Putamen (tissue), 1 donor: ENCODE measurements at places on chromosomes 13 and 19.

- DNase-seq: no peak
Observed at GRCh38 chr19:38417544-38418506, 8.2 kb downstream of the RASGRP4 start.

- DNase-seq: no peak
Observed at GRCh38 chr19:41398598-41398997, 980 bp downstream of the BCKDHA start.

DNA sequence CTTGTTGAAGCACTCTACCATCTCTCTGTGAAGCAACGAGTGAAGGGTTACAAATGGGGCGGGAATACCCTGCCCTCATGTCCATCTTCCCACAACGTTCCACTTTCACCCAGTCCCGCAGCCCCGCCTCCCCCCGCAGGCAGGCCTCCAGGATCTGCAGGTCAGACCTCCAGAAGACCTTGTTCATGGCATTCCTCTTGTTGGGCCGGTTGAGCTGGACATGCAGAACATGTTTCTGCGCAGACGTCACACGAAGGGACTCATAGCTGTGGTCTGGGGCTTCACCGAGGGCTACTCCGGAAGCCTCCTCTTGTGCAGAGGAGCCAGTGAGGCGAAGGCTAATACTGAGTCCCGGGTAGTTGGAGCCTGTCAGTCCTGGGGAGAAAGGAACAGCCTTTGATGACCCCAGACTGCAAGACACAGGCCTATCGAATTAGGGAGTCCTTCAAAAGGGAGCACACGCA, 420 bp downstream of the ECH1 start:
- no peak for DNase-seq

GRCh38 chr19:5624741-5625278, 1.9 kb downstream of the SAFB start:
- no peak for DNase-seq

DNA sequence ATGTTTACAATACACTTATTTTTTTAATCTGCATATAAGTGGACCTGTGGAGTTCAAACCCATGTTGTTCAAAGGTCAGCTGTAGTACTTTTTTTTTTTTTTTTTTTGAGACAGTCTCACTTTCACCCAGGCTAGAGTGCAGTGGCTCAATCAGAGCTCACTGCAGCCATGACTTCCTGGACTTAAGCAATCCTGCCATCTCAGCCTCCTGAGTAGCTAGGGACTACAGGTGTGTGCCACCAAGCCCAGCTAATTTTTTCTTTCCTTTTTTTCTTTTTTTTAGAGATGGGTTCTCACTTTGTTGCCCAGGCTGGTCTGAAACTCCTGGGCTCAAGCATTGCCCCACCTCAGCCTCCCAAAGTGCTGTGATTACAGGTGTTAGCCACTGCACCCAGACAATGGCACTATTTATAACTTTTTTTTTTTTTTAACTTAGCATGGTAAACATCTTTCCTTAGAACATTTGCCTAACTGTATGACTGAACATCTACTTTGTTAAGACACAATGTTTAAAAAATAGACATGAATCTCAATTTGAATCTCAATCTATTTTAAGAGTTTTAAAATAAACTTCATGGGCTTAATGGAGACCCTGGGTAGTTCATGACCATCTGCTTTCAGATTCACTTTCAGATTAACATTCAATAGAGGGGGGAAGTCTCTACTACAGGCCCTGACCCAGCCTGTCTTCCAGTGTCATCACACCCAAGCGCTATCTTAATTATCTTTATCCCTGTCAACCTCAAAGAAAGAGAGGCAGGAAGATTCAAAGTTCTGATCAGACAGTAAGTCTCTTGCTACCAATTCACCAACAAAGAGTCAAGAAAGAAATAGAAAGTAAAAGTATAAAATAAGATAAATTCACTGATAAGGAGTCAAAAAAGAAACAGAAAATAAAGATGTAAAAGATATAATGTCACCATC, 97.7 kb upstream of the DOCK9 start:
- DNase-seq: no peak

DNA sequence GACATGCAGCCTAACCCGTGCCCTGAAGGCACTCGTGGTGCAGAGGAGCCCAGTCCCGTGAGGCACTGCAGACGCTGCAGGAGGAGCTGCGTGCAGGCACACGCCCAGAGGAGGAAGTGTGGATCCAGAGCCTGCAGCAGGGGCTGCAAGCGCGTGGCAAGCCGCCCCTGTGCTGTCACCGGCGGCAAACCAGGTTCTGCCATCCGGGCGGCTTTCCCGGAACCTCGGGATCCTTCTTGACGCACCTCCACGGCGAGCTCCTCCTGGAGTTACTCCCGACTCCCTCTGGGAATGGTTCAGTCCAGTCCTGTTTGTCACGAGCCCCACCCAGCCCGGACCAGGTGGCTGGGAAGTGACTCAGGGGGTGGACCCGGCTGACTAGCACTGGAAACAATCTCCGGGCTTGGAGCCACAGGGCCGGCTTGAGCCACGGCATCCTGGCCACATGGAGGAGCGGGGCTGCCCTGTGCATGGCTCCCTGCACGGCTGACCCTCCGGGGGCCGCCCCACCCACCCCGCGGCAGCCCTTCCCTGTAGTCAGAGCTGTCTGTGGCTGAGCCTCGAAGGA, 10.2 kb downstream of the DPP9 start:
- DNase-seq: no peak

- DNase-seq: no peak
Observed at GRCh38 chr19:8149261-8150094, at the start of gene FBN3. TSS of gene FBN3 (minus strand) at chr19:8149592. CDS start at chr19:8147480, 2,112 bp downstream.

DNA sequence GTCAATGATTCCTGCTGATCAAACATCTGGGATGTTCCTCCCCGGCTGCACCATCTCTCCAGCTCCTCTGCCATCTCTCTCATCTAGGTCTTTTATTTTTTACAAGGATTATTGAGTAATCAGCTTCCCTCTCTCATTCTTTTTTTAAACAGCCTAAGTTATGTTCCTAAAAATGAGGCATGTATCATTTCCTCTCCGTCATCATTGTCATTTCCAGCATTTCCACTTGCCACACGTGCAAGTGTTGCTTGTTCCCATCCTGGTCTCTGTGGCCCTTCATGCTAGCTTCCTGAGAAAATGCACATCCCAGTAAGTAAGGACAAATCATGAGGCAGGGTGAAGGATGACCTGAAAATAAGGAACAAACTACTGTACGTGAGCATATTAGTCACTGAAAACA, 102.7 kb upstream of the POSTN start:
- DNase-seq: no peak

DNA sequence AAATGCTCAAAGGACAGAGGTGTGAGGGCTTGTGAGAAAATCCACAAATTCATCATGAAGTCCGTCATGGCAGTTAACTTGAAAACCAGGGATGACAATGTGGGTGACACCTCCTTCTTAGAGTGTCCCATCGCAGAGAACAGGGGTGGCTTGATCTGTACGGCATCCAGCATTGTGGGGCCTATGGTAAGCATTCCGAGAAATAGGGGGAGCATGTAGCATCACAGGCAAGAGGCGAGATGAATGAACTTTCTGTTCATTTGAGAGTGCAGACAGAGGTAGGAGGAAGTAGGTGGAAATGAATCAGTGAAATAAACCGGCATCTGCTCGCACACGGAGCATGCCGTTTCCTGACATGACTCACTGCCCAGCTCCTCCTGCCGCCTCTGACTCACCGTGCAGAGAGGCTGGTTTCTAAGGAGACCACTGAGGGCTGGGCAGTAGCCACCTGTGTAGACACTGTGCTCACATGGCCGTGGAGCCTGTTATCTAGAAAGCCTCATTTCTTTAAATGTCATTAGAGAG, 339.0 kb downstream of the RFC3 start:
- peak; percentile 47 for DNase-seq

- no peak for DNase-seq
Observed at GRCh38 chr19:7699417-7700401, 2.2 kb downstream of the FCER2 start.

GRCh38 chr19:38429055-38429810, 3.2 kb upstream of the RASGRP4 start:
- no peak for DNase-seq

DNA sequence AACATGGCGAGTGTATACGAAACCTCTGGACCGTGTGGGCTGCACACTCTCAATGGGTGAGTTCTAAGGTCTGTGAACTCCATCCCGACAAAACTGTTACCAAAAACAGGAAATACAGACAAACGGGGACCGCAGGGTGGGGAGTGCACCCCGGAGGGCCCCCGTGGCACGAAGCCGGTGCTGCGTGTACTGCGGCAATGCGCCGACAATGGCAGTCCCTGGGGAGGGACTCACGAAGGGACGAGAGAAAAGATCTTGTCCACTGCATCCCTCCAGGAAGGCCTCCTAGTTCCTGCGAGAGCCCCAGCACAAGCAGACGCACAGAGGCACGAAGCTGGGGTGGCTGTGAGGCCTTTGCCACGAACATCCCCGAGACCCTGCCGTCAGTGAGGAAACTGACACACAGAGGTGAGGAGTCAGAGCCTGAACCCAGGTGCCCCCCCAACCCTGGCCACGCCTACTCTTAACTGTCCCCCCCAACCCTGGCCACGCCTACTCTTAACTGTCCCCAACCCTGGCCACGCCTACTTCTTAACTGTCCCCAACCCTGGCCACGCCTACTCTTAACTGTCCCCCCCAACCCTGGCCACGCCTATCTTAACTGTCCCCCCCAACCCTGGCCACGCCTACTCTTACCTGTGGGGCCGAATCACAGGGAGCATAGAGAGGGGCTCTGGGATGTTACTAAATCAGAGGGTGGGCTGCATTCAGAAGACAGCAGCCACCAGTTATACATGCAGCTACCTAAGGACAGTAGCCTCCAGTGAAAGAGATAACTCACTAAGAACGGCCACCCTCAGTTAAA, 4.2 kb downstream of the MED16 start:
- no peak for DNase-seq

- no peak for DNase-seq
Observed at GRCh38 chr13:96082640-96083039, 7.3 kb upstream of the HS6ST3 start.

DNA sequence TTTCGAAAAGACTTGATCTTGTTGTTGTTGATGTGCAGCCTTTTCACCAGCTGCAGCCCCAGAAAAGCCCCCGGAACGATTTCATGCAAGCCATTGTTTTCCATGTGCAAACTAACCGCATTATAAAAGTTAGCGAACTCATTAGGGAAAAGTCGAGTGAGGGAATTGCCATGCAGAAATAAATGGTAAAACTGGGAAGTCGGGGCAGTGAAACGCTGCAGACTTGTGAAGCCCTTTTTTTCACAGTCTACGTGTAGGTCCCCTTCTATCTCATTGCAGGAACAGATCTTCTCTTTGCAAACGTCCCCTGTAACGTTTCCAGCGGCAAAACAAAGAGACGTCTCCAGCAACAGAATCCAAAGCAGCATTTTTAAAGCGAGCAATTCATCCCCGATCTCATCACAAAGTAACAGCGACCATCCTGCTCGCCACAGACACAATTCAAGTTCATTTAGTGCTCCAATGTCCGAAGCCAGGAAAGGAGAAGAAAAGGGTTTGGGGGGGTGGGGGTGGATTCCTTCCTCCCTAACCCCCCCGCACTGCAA, 1.1 kb downstream of the SLITRK1 start:
- peak; percentile 49 for DNase-seq

- DNase-seq: no peak
Observed at GRCh38 chr13:111413407-111414187, 93.2 kb downstream of the TEX29 start.

GRCh38 chr19:38033658-38034491, 126.9 kb downstream of the SIPA1L3 start:
- no peak for DNase-seq

DNA sequence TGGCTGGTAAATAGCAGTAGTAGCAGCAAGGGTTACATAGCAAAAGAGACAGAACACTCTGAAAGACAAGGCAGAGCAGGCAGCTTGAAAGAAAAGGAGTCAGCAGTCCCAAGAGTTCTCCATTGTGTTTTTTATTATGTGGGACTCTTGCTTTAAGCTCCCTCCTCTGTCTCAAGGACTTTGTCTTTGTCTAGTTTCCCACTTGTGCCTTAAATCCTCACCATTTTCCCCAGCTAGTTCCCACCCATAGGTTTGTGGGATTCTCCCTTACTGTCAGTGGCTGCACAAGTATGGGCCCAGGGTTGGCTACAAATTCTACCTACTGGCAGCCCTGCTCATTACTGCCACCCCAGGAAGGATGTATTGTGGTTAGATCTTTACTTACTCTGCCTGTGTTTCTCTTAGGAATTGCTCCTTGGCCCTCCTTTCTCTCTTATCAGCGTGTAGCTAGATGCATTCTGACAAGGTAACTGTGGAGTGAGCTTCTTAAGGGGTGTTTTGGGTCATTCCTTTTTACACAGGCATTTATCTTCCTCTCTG, 413.4 kb upstream of the PCDH9 start:
- DNase-seq: no peak

DNA sequence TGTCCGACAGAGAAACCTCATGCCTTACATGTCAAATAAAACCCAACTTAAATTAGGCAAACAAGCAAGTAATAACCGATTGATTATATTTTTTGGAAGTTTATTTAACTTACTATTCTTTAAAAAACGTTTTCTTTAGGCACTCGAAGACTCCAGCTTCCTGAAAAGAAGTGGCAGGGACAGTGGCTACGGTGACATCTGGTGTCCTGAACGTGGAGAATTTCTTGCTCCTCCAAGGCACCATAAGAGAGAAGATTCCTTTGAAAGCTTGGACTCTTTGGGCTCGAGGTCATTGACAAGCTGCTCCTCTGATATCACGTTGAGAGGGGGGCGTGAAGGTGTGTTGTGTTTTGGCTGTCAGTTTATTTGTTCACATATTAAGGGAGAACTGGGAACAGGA, 164.4 kb downstream of the LMO7 start:
- no peak for DNase-seq

DNA sequence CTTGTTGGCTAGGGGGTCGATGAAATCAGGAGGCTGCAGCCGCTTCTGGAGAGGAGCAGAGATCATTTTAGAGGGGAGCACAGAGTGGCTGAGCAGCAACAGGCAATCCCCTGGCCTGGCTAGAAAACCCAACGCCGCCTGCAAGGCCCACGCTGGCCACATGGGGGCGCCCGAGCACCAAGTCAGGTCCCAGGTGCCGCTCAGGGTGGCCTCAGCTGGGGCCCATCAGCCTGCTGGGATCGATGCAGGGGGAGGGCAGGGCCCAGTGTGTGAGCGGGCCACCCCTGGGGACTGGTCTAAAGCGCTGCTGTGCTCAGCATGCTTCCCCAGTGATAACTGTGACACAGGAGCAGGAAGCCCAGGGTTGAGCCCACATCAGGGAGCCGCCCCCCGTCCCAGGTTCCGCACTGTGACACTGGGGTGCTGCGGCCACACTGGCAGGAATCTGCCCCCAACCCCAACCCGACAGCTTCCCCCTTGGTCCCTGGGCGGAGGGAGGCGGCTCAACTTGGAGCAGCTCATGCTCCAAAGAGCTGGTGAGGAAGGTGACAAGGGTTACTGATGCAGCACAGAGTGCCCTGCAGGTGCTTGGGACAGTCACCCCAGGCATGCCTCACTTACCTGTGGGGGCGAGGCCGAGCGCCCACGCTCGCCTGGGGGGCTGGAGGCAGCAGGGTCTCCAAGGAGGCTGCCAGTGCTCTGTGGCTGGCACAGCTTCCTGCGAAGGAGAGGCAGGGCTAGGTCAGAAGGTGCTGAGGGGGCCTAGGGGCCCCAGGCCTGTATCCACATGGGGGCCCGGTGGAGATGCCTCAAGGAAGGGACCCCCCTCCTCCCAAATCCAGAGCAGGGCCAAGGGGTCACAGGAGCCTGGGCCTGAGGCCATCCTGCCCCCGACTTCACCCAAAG, 13.3 kb upstream of the ISYNA1 start:
- peak; percentile 60 for DNase-seq

GRCh38 chr19:48627201-48627864, 8.0 kb downstream of the SPHK2 start:
- DNase-seq: no peak

- no peak for DNase-seq
Observed at GRCh38 chr19:39826311-39826945, 7.5 kb downstream of the DYRK1B start.

GRCh38 chr13:94435604-94436226, 43.8 kb downstream of the DCT start:
- peak; percentile 60 for DNase-seq

GRCh38 chr19:48627865-48628314, 8.6 kb downstream of the SPHK2 start:
- DNase-seq: no peak
